ENCODE measurements at places on chromosomes 3 and 15. TPM values are rescaled to one million over a fixed set of nuclear protein-coding genes. Genes with fewer than 3 reads are reported as not detected.
A peak's percentile ranks its signal among the peaks of the same experiment; 100 is the strongest.

DNA sequence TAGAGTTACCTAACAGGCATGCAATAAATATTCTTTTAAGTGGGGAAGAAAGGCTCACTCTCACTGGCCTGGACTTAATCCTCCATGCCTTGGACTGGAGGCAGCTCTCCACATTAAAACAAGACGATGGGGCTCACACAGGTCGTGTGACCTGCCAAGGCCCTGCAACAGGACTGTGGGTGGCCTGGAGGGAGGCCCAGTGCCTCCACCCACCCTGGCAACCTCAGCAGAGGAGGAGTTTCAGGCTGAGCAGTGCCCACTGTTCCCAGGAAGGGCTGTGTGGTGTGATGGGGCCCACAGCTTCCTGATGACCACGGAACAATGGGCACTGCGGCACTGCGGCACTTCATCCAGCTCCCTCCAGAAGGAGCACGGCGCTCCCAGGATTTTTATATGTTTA lies 5.5 kb downstream of the UROC1 start:
- DNase-seq, result no peak

DNA sequence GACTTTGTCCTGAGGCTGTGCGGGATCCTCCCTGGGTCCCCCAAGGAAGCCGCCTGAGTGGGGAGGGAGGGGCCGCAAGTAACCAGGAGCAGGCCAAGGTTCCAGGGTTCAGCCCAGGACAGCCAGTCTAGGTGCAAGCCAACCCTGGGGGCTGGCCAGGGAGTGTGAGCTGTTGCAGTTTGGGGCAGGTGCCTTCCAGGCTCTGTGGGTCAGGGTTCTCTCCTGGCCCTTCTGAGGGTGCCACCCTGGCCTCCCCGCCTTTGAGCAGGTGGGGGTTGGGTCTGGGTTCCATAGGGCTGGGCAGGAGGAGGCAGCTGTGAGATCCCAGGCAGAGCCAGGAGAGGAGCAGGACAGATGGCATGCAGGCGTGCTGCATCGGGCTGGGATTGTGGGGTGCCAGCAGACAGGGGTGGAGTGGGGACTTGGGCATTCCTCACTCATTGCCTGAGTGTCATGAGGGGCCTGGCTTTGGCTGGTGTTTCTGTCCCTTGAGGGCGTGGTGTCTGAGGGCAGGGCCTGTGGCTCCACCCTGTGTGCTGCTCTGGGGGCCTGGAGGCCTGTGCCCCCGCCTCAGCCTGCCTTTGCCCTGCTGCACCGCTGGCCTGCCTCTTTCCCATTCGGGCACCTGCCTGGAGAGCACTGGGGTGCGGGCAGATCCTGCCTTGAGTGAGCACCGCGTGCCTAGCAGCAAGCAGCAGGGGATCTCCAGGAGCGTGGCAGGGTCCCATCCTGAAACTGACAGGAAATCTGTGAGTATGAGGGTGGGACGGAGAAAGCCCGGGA lies 18.4 kb downstream of the KLF13 start:
- no peak for DNase-seq

GRCh38 chr3:177982034-177982433 lies 554.2 kb upstream of the KCNMB2 start:
- peak; percentile 64 for DNase-seq

DNA sequence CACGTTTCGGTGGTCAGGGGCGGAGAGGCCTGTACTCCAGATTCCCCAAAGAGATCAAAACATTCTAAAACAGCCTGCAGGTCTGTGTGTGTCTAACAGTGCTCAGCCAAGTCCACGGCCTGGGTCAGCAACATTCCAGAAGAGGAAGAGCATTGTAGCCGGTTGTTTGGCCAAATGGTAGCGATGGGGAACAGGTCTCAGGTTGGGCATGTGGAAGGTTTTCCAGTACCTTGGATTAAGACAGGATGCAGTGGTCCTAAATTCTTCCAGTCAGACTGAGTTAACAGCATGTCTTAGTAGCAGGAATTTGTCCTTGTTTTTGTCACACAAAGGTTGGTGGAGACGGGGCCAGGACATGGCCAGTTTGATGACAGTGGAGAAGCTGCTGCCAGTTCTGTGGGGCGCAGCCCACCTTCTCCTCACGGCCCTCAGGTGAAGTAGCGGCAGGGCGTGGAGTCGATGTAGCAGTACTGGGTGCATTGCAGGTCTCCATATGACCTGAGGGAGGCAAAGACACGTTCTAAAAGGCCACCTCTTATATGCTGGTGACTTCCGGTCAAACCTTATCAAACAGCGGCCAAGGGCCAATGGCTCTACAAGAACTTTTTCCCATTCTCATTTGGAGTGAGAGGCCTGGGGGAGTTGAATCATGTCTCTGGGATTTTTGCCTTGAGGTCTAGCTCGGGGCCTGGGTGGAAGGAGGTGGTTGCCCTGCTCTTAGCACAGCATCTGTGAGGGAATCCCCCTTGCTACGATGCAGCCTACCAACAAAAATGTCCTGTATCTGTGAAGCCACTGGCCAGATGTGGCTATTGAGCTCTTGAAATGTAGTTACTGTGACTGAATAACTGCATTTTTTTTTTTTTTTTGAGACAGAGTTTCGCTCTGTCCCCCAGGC lies 24.1 kb downstream of the EAF1 start:
- DNase-seq, result no peak

Gene PRRT3
- total RNA-seq, result 4.4 TPM

Gene CXCR6
- total RNA-seq, result not detected

Measured in PC-3 (cell line).